Left renal cortex interstitium (tissue), 4 donors: ENCODE measurements at places on chromosomes 12 and 14.

DNA sequence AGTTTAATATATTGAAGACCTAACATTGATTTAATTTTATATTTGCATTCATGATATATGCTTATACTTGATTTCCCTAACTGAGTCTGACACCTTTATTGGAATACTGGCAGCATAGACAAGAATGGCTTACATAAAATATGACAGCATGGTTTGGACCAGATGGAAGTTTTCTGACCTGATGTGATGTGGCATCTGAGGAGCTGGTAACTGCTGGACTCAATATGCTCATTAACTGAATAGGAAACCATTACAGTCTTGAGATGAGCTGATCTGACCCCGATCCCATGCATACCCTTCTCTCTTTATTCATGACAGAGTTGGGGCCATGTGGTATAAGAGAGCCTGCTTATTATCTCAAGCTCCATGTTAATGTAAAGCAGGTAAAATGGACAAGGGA lies 604.8 kb upstream of the SEL1L start:
- DNase-seq = no peak

DNA sequence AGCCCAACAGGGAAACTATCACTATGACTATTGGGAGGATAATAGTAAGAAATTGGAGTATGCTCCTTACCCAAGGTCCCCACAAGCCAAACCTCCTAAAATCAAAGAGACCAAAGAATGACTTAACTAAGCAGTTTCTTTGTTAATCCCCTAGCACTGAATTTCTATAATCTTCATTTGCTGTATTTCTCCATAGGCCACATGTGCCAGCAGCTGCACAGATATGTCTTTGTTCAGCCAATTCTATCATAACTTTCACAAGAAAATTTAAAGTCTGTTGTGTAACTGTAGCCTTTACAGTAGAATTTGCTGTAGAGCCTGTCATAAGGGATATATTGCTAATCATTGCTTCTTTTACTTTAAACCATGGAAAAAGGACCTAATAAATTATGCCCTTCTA lies 104.0 kb downstream of the RIN3 start:
- DNase-seq = no peak

GRCh38 chr12:79566452-79567174 lies 124.2 kb downstream of the PAWR start:
- no peak for DNase-seq

- DNase-seq = no peak
These were observed 138.5 kb upstream of the NOS1 start for GRCh38 chr12:117499759-117500485.

- no peak for DNase-seq
These were observed 209.4 kb upstream of the CRY1 start for GRCh38 chr12:107302649-107303341.

GRCh38 chr12:106248312-106248845 lies 559 bp upstream of the CKAP4 start:
- no peak for DNase-seq

- DNase-seq = no peak
These were observed 155.7 kb upstream of the ATXN7L3B start for GRCh38 chr12:74381958-74382357.

- DNase-seq = no peak
These were observed 168.2 kb downstream of the SUDS3 start for GRCh38 chr12:118544569-118544968.

GRCh38 chr12:52256584-52256935 lies 17.9 kb upstream of the KRT86 start:
- DNase-seq = no peak

- DNase-seq = no peak
These were observed 29.0 kb downstream of the PTPRQ start for GRCh38 chr12:80472911-80473500.

DNA sequence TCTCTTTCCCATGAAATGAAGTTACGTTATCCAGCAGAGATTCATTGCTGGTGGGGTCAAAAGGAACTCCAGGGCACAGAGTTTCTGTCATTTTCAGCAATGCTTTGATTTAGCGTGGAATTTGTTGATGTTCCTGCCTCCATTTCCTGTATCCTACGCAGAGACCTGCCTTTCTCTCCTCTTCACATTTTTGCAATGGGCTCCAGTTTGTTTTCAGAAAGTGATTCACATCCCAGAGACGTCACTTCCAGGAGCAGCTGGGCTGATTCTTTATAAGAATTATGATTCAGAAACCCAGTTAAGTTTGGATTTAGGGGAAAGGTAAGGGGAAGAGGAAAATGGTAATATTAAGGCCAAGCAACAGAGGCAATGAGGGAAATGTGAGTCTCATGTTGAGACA lies 11.6 kb downstream of the RNASE10 start:
- DNase-seq = no peak

- DNase-seq = no peak
These were observed 85.8 kb downstream of the KIAA0586 start for GRCh38 chr14:58513272-58513671.

DNA sequence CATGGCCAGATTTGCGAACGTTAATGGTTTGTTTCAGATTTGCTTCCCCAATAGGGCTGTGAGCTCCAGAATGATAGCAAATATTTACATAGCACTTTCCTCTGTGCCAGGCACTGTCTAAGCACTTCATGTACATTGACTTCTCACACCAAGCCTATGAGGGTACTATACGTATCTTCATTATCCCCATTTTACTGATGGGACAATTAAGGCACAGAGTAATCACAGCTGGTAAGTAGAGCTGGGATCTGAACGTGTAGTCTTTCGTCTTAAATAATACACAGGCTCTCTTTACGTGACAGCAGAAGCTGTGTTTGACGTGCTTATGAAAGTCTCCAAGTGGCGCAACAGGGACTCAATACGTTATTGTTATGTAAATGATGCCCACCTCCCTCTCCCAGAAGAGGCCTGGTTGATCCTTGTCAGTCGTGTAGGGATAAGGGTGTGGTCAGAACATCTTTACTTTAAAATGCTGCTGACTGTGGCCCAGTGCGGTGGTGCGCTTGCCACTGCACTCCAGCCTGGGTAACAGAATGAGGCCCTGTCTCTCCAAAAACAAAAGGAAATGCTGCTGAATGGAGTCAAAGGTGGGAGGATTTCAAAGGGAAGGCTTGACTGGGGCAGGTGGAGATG lies 66.3 kb upstream of the TCL1B start:
- no peak for DNase-seq

GRCh38 chr14:53409969-53410368 lies 256.8 kb upstream of the DDHD1 start:
- DNase-seq = no peak

DNA sequence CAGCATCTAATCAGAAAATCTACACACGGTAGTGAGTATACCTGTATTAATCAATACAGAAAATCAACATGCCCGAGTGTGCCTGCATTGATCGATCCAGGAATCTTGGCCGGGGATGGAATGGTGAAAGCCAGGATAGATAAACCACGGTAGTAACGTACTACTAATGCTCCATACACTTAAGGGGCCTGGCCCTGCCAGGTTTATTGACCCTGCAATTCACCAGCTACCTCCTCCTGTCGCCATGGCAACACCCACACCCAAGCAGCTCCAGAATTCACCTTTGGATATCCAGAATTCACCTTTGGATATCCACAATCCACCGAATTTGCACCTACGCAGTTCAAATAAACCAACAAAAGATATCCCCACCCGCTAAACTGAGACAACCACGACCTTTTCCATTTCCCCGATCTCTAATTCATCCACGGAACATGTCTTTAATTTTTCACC lies 14.8 kb upstream of the CALM1 start:
- no peak for DNase-seq

GRCh38 chr12:113252494-113252893 lies 31.2 kb downstream of the TPCN1 start:
- no peak for DNase-seq

- DNase-seq = no peak
These were observed 46.2 kb downstream of the BCAT1 start for GRCh38 chr12:24902511-24903328.

DNA sequence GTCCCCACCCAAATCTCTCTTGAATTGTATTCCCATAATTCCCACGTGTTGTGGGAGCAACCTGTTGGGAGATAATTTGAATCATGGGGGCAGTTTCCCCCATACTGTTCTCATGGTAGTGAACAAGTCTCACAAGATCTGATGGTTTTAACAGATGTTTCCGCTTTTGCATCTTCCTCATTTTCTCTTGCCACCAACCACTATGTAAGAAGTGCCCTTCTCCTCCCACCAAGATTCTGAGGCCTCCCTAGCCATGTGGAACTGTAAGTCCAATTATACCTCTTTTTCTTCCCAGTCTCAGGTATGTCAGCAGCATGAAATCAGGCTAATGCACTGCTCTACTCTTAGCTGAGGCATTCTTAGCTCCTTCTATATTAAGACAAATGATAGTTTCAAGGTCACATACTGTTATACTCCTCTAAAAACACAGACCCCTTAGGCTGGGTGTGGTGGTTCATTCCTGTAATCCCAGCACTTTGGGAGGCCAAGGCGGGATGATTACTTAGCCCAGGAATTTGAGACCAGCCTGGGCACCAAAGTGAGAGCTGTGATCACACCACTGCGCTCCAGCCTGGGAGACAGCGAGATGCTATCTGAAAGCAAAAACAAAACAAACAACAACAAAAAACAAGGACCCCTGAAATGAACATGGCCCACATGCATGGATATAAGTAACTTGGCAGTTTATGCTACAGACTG lies 3.6 kb downstream of the SCAF11 start:
- DNase-seq = no peak

DNA sequence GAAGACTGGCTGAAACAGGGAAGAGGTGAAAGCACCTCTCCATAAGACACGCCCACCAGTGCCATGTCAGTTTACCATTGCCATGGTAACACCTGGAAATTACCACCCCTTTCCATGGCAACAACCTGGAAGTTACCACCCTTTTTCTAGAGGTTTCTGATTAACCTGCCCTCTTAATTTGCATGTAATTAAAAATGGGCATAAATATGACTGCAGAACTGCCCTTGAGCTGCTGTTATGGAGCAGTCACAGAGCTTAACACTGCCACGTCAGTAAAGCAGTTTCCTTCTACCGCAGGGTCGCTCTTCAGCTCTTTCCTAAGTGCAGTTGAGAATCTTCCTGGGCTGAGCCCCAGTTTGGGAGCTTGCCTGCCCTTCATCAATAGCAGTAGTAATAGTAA lies 55.2 kb downstream of the RASSF3 start:
- no peak for DNase-seq

- DNase-seq = no peak
These were observed 35.0 kb upstream of the GALNT9 start for GRCh38 chr12:132364348-132364902.

- DNase-seq = no peak
These were observed 322.2 kb downstream of the TMEM121 start for GRCh38 chr14:105848570-105848969.

GRCh38 chr12:105469211-105469610 lies 138.7 kb downstream of the C12orf75 start:
- no peak for DNase-seq

DNA sequence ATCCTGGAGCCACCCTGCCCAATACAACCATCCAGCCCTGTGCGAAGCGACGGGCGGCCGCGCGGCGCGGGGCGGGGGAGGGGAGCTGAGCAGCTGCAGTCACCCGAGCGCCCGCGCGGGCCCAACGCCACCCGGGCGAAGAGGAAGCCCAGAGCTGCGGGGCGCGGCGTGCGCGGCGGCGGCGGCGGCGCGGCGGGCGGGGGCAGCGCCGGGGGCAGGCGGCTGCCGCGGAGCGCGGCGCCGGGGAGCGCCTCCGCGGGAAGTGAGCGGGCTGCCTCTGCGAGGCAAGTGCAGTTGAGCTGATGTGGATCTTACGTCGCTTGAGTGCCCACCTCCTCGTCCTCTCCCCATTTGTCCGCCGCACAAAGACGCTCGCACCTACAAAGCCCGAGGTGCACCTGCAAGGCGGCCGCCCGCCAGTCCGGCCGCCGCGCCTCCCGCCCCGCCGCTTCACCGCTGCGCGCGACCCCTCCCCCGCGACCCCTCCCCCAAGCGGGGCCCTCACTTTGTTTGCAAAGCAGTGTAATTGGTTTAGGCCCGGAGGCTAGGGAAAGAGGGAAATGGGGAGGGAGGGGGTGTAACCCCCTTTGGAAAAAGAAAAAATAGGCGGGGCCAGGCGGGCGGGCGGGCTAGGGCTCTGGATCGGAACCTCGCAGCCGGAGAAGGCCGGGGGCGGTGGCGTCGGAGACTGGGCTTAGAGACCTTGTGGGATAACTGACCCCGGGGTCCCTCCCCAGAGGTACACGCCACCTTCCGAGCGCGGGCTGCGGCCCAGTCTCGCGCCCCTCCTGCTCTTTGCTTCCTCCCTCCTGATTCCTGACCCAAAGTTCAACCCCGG lies at the start of the genes FOXA1 and TTC6:
Gene FOXA1 (minus strand): TSS at position 279 of the 838 bp plus-strand sequence. CDS start 277 bp downstream, at position 2.
Gene TTC6 (plus strand): TSS at position 659 of the 838 bp plus-strand sequence. CDS start 26,436 bp downstream, outside the sequence.
- DNase-seq = no peak

DNA sequence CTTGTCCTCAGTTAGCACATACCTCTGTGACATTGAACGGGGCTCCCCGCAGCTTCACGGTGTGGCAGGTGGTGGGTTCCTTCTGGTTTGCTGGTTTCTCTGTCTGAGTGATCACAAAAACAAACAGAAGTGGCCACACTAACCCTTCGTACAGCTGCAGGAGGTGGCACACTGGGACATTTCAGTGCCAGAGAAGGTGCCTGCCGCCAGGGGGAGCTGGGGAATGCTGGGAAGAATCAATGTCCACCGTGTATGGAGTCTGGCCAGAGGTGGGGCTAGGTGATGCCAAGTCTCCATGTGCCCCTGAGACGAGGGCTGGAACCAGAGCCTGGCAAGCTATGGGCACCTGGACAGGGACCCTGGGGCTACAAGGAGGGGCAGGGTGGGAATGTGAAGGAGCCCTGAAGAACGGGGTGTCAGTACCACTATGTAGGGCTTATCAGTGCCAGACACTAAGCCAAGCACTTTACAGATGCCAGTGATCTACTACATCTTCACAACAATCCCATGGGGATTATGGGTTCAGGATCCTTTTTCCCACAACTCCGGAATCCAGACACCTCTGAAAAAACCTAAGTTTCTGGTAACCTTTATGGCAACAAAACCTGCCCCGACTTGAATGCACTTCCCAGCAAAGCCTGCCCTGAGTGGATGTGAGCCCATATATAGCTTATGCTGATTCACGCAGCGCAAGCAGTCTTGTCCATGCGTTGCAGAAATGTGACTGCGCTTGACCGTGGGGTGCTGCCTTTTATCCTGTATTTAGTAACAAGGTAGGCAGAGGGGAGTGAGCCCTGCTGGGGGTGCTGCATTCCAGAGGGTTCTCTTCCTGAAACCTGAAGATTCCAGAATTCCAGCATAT lies 10.8 kb downstream of the RBM19 start:
- DNase-seq = no peak

DNA sequence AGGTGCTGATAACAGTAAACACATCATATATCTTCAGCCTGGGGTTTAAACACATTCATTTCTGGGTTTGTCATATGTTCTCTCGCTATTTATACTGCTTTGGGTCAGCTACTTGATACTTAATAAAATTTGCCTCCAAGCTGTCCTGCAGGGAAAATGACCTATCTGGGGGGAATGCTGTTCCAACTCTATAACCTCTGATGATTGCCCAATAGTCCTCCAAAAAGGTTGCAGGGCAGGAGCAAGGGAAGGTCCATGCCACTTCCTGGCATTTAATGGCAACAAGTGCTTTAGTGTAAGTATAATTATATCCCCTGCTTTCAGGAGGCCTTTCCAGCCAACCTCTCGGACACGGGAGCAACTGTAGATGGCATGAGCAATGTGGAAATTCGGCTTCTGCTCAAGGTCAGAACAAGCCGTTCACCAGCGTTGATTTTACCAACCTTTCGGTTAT lies 198.0 kb upstream of the EEA1 start:
- no peak for DNase-seq

GRCh38 chr12:94994312-94994711 lies 9.2 kb downstream of the NDUFA12 start:
- no peak for DNase-seq
